ENCODE measurements at places on chromosomes 6 and 20.

- DNase-seq, result no peak
These were observed 9.3 kb upstream of the RNGTT start for GRCh38 chr6:88972504-88973423.

- DNase-seq, result no peak
These were observed 68.5 kb upstream of the SASH1 start for GRCh38 chr6:148273962-148274752.

- DNase-seq, result no peak
These were observed 105.5 kb downstream of the AGPAT4 start for GRCh38 chr6:161168281-161168891.

DNA sequence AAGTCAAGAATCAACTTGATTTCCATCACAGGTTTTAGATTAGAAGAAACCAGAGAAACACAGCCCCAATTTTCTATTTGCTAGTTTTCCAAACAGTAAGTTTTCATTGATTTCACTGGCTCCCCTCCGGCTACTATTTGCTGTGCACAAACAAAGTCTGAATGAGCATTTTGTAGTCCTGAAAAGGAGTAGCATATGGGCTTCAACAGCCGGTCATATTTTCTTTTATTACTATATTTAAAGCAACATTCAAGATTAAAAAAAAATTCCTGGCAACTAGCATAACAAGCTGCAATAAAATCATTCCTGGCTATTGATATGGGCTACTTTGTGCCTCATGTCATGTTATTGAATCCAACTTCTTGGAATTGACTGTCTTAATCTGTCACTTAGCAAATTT is 48.3 kb downstream of the CARMIL1 start:
- no peak for DNase-seq

- DNase-seq, result no peak
These were observed 46.2 kb upstream of the GGTLC1 start for GRCh38 chr20:24034820-24035219.

DNA sequence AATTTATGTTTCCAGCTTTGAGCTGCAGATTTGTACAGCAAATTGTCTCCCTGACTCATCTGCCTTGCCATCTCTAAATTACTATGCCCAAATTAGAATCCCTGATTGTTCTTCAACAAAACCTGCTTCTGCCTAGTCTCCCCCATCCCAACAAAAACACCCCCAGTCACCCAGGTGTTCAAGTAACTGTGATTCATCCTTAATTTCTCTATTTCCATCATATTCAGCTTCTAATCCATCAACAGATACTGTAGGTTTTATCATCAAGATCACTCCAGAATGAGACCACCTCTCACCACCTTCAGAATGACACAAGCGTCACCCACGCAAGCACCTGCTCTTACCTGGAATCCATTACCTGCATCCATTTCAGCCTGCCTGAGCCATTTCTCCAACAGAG is 498.5 kb downstream of the PRKN start:
- DNase-seq, result no peak

- DNase-seq, result no peak
These were observed 6.0 kb downstream of the PCMT1 start for GRCh38 chr6:149755300-149756260.

DNA sequence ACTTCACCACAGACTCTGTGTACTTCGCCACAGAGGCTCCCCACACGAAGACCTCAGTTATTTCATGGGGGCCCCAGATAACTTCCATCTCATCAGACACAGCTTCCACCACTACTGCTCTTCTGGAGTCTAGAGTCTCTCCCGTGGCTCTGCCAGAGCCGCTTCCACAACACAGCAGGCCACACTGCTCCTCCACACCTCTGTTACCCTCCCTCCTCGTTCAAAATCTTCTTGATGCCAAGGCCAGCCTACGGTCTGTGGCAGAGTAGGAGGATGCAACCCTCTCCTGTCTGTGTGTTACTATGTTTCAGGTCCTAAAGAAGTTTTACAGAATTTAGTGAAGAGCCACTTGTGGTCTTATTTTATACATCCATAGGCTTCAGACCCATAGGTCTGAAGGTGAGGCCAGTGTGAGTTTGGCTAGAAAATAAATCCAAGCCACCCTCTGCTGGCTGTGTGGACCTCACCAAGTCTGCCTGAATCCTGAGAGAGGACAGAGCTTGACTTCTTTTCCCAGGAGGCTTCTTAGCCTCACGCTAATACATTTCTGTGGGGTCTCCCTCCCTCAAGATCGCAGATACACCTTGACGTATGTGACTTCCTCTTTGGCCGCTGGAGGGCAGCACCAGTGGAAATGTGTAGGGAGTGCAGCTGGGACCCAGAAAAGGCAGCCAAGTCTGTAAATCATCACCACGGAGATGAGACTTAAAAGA is 197.7 kb downstream of the FAXC start:
- DNase-seq, result peak; percentile 74

DNA sequence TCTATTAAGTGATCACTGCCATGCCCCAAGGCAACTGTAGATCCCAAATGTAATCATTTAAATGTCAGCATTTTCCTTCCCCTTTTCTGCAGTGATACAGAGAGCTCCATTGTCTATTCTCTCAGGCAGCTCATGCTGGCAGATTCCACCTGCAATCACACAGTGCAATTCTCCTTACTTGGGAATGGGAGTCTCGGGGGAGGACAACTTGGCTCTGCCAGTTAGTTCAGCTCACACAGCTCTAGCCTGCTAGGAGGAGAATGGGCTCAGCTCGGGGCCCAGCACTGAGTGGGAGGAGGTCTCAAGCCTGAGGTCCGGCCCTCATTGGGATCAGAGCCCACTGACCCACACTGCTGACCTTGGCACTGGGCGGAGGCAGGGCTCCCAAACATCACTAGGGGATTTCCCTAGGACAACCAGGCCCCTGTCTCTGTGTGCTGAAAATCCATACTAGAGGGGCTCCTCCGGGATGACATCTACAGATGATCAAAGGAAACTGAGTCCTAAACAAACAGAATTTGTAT is 109.2 kb upstream of the ASF1A start:
- DNase-seq, result no peak

DNA sequence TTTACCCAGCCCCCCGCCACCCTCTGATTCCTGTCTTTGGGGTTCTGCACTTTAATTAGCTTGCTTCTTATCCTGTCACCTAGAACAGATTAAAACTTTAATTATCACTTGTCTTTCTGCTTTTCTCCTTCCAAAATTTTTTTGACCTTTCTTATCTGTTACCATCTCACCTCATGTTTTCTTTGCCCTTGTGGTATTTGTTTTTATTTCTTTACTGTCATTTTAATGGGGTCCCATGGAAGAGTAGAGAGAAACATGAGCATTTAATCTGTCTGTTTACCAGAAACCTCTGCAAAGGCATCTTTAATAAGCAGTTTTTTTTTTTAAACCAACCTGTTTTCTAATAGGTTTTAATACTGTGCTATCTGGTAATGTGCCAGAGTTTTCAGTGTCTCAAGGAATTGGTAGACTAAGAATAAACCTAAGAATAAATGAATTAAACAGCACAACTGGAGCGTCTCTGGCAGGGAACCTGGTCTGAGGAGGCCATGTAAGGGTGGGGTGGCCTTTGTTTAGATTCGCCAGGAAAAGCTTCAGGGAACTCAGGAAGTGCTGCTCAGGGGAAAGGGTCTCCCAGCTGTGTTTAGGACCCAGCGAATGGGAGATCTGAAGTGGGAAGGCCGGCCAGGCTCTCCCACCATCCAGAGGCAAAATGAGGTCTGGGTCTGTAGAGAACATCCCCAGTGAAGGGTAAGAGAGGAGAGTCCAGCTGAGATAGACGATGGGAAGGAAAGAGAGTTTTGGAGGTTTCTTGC is 69.8 kb downstream of the ARID1B start:
- DNase-seq, result no peak

DNA sequence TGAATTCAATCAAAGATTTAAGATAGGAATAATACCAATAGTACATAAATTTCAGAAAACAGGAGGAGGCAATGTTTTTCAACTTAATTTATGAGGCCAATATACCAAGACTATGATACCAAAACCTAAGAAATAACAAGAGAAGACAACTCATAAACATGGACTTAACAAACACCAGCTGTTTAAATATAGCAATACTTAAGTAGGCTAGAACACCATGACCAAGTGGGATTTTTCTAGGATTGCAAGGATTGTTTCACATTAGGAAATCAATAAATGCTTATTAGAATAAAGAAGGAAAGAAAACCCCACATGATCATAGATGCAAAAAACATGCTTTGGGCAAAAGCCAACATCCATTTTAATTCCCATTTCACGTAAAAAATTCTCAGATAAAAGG is 355.1 kb downstream of the EPM2A start:
- no peak for DNase-seq

- DNase-seq, result no peak
These were observed 58.8 kb downstream of the FKBP5 start for GRCh38 chr6:35629876-35630378.

GRCh38 chr20:22569353-22569752 is 15.0 kb downstream of the FOXA2 start:
- no peak for DNase-seq

- DNase-seq, result no peak
These were observed 6.2 kb upstream of the FGD2 start for GRCh38 chr6:36999061-36999750.

GRCh38 chr6:131443014-131443413 is 130.0 kb upstream of the ARG1 start:
- no peak for DNase-seq

GRCh38 chr6:106025655-106026054 is 60.5 kb upstream of the PRDM1 start:
- no peak for DNase-seq

- no peak for DNase-seq
These were observed 56.6 kb upstream of the RREB1 start for GRCh38 chr6:7050872-7051779.

DNA sequence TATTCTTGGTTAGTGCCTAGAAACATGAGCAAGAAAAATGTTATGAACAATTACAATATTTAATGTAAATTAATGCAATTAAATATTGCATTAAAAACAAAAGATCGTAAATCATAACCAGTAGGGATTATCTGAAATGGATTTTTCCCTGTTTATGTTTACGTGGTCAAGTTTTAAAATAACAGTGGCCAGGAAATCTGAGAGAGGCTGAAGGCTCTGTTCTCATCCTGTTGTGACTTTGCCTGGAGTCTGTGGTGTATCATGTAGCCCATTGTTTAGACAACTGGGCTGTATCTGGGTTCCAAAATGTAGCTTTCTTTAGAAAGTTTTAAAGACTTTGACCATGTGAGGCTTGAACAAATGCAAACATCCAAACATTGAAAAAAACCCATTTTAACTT is 2.4 kb downstream of the MYO6 start:
- DNase-seq, result no peak

DNA sequence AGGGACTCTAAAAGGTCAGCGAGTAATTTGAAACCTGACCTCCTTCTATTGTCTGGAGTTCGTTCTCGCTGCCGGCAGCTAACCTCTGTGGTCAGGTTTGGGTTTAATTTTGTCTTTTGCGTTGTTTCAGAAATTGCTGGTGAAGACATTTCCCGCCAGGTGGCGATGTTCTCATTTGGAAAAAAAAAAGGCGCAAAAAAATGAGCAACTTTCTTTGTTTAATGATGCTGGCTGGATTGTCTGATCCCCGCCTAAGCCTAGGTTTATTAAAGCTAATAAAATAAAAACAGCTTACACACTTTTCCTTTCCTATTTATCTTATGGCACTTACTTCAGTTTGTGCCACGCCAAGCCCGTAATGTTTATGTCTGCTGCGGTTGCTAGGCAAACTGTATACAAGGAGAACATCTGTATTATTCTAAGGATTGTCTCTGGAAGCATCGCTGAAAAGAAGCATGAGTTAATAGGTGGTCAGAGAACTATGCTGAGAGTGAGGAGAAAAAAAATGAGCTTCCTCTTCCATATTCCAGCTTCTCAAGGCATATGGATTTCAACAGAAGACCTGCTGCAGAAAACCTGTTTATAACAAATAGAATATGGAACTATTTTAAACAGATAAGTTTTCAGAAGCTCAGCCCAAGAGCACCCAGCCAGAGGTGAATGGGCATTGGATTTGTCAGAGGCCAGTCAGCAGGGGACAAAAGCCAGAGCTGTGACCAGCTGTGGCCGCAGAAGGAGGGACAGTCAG is 205.7 kb downstream of the DOK5 start:
- DNase-seq, result peak; percentile 42

DNA sequence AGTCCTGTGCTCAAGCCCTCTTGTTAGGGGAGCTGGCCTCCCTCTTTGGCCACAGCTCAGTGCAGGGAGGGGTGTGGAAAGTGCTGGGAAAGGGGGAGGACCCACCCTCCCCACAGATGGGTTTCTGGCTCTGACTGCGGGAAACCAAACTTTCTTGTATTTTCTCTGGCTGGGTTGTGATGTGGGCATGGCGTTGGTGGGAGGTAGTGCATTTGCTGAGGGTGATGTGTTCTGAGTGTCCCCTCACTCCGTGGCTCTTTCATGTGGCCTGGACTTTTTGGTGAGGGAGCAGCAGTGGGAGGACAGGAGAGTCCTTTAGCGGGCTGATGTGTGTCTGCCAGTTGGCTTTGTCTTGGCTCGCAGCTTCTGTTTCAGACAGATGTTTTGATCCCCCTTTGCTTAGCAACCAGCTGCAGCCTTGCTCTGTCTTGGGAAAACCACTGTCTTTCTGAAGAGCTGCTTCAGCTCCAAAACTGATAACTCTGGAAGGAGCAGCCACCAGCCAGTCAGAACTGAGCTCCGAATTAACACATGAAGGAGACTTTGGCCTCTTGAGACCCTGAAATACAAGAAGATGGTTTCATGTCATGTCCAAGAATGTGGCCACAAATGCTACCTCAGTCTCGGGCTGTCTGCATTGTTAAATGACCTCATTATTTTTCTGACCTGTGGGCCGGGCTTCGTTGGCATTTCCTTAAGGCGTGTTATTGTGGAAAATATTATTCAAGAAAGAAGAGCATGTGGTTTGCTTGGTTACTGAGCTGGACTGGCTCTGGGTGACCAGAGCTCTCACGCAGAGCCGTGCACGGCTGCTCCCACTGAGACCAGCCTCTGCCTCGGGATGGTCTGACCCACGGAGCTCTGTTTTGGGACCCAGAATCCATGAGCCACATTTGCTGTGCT is 21.5 kb downstream of the SYNJ2 start:
- DNase-seq, result no peak

Measured in D341Med (cell line).